BJ (cell line): ENCODE measurements at places on chromosomes 2 and 18. TPM values are rescaled to one million over a fixed set of nuclear protein-coding genes. Genes with fewer than 3 reads are reported as not detected.

NAGK gene
- polyA plus RNA-seq = 99.7 and 118 TPM in 2 replicates

DNA sequence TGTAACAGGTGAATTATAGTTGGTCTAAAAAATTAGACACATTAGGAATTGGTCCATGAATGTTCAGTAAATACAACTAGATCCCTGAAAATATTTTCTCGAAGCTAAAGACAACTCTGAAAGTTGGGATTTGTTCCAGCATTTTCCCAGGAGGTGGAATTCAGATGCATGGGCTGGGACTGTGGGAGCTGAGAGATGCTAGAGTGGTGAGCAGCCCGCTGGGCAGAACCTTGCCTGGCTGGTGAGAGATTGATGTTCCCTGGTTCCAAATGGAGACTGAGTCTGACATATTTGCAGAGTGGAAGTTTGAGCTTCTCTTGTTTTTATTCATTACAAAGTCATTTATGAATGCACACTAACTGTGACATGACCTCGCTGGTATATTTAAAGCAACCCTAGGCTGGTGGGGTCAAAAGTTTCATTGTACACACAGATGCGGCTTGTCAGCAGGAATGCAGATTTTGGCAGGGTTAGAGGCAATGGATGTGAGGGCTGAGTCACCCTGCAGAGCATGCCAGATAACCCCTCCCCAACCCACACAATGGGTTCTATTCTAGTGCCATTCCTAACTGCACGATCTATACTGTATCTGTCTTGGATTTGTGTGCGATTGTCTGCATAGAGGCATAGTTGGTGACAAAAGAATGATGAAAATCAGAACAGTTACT, 23.5 kb upstream of the TMEM178A start:
- no peak for DNase-seq

OSBPL1A gene
- 20.1 and 30.9 TPM in 2 replicates for polyA plus RNA-seq

GRCh38 chr2:44745922-44746766, 195.4 kb upstream of the SIX3 start:
- DNase-seq = no peak

- no peak for DNase-seq
These were observed 46.9 kb upstream of the SMAD7 start for GRCh38 chr18:48997681-48997984.

GRCh38 chr2:98559581-98559980, 48.7 kb downstream of the COA5 start:
- no peak for DNase-seq

- DNase-seq = no peak
These were observed 657.0 kb upstream of the SYT4 start for GRCh38 chr18:43934322-43934721.

- DNase-seq = no peak
These were observed 534 bp upstream of the SOCS6 start for GRCh38 chr18:70288171-70288850.

- no peak for DNase-seq
These were observed 11.4 kb upstream of the SRBD1 start for GRCh38 chr2:45622336-45623075.

GRCh38 chr2:33291278-33292013, 185.0 kb upstream of the RASGRP3 start:
- peak; percentile 60 for DNase-seq

DNA sequence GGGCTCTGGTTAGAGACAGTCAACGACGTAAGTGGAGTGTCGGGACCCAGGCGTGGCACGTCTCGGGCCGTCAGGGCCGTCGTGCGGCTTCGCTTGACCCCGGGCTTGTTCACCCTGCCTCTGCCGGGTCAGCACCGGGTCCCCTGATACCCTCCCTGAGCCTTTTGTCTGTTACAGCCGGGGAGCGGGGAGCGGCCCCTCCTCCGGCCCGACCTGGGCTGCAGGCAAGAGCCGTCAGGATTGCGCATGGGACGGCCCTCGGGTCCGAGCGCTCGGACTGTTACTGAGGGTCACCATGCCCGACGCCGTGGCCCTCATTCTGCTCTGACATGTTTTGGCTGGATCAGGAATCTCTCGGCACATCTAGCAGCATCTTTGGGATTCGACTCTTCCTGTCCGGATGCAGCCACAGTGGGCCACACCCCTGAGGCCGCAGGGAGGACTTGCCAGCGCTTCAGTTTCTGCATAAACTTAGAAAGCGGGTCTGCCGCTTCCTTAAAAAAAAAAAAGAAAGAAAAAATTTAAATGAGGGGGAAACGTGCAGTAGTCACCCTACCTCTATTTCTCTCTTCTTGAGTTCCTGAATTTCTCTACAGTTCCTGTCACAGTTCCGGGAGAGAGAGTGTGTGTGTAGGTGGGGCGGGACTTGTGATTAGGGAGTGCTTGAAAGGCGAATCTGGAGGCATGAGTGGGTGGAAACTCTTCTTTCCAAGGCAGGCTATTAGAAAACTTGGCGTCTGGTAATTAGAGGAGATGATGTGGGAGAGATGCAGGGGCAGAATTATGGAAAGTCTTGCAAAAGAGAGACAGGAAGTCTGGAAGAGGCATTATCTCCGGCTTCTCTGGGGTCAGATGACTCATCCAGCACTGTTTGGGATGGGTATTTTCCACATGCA, 909 bp downstream of the TMEM87B start:
- peak; percentile 92 for DNase-seq

EVA1A gene
- polyA plus RNA-seq = 30.2 and 41.0 TPM in 2 replicates

DNA sequence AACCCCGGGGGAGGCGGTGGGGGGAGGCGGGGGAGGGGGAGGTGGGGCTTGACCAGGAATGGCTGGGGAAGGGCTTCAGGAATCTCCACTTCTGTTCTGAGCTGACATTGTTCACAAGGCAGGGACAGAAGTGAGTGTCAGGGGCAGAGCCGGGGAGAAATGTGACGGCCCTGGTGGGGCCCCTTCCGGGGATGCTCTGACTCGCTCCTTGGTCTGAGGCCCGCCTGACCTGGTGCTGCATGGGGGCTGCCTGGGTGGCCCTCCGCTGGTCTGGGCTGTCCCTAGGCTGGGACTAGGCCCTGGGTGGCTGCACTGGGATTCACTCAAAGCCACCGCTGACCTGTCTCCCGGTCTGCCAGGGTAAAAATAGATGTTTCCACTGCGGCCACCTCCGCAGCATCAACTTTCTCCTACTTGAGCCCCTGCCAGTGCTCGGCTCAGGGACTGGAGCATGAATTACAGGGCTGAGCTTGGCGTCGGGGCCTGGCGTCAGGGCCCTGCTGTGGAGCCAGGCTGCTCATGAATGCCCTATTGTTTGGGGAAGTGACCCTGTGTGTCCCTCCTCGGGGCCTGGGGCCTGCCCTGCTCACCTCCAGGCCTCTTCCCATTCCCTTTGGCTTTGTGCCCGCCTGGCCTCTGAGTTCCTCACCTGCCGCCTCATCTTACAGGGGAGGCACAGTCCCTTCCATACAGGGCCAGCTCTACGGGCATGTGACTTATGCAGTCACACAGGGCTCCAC, 247.5 kb downstream of the DYSF start:
- no peak for DNase-seq

DNA sequence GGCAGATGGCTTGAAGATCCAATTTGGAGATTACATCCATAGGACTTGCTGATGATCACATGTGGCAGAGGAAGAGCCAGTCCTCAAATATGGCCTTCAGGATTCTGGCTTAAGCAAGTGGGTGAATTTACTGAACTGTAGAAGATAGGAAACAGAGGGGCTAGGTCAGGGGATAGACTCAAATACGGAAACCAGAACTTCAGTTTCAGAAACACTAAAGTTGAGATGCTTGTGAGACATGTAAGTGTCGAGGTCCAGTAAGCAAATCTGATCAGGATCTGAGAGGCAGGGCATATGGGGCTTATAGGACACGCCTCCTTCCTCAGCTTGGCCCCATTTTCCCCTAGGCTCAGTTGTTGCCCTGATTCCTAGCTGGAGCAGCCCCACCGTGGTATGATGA, 107.7 kb downstream of the LBH start:
- DNase-seq = no peak

- peak; percentile 100 for DNase-seq
These were observed 23.4 kb upstream of the CHRNA1 start for GRCh38 chr2:174787487-174788205.

DNA sequence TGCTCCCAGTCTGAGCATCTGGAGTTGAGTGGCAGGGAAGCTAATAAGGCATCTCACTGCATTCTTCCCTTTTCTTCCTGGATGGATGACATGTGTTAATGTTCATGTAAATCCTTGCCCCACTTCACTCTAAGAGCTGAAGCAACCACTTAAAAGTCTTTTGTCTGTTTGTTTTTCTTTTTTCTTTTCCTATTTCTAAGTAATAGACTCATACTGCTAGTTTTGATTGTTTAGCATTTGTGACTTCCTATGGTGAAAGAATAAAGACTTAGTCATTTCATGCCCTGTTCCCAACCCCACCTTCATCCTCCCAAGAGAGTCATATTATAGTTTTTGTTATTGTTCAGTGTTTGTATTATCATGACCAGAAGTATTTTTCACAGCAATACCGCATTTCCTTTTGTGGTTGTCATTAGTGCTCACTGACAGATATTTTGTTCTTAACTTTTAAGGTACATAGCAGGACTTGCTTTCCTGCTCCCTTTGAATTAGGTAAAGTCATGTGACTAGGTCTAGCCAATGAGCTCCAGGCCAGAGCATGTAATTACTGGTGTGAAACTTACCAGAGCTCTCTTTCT, 18.1 kb upstream of the SPP2 start:
- DNase-seq = peak; percentile 24

DNA sequence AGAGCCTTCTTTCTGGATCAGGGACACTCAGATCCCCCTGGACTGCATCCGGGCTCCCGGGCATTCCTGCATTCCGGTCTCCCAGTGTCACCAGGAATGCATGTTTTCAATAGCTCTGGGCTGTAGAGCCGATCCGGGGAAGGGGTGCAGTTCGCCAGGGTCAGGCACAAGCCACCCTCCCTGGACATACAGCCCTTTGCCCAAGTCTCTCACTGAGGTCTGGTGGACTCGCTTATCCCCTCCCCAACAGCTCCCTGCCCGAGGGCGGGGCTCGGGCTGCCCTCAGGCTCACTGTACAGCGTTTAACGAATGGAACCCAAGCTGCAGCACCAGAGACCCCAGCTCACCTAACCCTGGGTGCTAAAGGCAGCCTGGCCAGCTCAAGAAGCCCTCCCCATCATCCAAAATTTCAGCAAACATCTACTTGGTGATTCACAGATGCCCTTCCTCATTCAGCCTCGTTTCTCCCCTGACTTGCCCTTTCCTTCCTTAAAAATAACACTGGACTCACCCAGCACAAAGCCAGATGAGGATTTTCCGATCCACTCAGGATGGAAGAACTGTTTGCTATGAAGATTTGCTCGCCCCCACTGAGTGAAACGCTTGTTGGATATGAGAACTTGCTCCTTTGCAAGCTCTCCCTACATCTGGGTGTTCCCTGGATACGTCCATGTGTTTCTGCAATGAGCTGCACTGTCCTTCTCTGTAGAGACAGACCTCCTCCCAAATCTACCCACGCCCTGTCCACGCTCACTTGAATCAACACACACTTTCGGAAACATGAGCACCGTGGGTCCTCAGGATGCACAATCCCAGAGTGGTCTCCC, 58.1 kb downstream of the PXDN start:
- no peak for DNase-seq

- DNase-seq = no peak
These were observed 104.4 kb downstream of the ASXL3 start for GRCh38 chr18:33682436-33682835.

- DNase-seq = no peak
These were observed 1.7 kb upstream of the POU3F3 start for GRCh38 chr2:104852090-104852666.

- no peak for DNase-seq
These were observed 26.7 kb downstream of the RAMP1 start for GRCh38 chr2:237885931-237886684.

GRCh38 chr18:4017480-4017879, 437.6 kb downstream of the DLGAP1 start:
- DNase-seq = no peak

DNA sequence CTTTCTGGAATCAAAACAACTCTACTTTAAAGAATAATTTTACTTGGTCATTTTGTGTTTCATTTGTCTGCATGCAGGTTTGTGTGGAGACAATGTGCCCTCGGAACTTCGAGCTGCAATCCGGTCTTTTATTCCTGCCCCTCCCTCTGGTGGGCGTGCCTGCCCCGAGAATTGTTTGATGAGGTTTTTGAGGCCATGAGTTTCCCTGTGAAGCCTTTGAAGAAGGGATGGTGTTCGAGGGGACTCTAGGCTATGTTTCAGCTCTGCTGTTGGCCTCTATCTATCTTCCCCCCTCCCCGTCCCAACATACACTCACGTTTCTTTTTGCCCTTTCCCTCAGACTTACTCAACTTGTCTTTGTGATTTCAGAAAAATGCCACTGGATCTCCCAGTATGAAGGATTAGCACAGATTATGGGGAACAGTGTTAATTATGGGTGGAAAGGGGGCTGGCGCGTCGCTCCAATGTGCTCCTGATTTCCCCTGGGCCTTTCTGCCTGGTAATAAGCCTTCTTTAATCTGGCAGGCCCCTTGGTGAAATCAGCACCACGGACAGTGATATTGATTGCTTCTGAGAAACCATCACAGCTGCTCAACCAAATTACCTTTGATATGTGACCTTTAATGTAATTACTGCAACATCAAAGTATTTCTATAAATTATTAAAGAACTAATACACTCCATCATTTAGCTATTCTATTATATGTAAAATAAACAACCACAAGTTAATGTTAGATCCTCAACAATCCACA, 82.2 kb downstream of the CELF4 start:
- no peak for DNase-seq

DIPK1C gene
- not detected in 2 replicates for polyA plus RNA-seq

- DNase-seq = no peak
These were observed 16.4 kb upstream of the CREG2 start for GRCh38 chr2:101403745-101404144.

FHOD3 gene
- polyA plus RNA-seq = 24.6 and 27.1 TPM in 2 replicates

- DNase-seq = no peak
These were observed 7.6 kb downstream of the CYP26B1 start for GRCh38 chr2:72139874-72140620.

TAF4B gene
- 1.1 TPM in 2 replicates for polyA plus RNA-seq

GRCh38 chr2:65622499-65622898, 190.1 kb upstream of the SPRED2 start:
- DNase-seq = no peak

D2HGDH gene
- 8.0 and 16.1 TPM in 2 replicates for polyA plus RNA-seq

GAD1 gene
- 0.25 and 0.63 TPM in 2 replicates for polyA plus RNA-seq

ARHGAP15 gene
- not detected in 2 replicates for polyA plus RNA-seq

CTAGE1 gene
- 0.06 TPM in 1 of 2 replicates, not detected in the other for polyA plus RNA-seq

- no peak for DNase-seq
These were observed 104.9 kb upstream of the LHCGR start for GRCh38 chr2:48860380-48860779.

ZNG1B gene
- 7.0 and 18.4 TPM in 2 replicates for polyA plus RNA-seq

GRCh38 chr2:173931751-173932150, 33.4 kb downstream of the SP3 start:
- no peak for DNase-seq

DNA sequence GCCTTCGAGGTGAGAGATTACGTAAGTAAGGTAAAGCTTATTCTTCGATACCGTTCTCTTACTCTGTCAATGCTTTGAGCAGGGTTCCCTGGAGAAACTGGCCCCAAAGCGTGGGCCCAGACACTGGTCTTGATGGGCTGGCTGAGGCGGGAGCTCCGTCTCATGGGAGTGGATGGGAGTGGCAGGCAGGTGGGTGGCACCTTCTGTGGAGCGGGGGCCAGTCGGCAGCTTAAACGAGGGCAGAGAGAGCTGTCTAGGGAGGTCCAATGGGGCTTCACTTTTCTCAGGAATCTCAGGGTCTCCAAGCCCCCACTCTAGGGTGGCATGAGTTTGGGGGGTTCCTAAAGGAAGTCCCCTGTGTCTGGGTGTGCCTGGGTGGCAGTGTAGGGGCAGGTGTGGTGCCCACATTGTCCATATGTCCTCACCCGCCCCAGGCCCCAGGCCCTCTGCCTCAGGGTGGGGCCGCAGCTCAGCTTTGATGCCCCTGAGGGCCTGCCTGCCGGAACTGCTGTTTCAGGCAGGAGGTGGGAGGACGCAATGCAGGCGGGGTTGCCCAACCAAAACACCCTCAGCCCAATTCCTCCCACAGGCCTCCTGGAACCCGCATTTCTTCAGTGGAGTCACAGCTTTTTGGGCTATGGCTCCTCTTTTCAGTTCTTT, 32.5 kb upstream of the FOSL2 start:
- no peak for DNase-seq
